ENCODE measurements at places on chromosomes 7 and 10.

DNA sequence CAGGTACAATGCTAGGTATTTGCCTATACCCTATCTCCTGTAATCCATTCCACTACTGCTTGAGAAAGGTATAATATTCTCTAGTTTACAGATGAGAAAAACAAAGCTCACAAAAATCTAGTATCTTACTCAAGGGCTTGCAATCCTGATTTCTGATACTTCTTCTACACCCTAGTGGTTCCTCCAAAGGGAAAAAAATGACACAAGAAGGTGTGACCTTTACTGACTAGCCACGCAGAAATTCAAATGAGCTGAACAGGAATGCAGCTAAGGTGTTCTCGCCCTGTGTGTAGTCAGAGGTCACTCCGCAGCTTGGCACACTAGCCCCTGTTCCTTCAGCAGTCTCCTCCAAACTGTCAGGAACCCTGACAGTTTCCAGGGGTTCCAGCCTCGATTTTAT is 59.5 kb upstream of the TM9SF3 start:
- no peak for DNase-seq

- peak; percentile 27 for DNase-seq
These were observed 29.3 kb upstream of the HECW1 start for GRCh38 chr7:43083106-43083505.

DNA sequence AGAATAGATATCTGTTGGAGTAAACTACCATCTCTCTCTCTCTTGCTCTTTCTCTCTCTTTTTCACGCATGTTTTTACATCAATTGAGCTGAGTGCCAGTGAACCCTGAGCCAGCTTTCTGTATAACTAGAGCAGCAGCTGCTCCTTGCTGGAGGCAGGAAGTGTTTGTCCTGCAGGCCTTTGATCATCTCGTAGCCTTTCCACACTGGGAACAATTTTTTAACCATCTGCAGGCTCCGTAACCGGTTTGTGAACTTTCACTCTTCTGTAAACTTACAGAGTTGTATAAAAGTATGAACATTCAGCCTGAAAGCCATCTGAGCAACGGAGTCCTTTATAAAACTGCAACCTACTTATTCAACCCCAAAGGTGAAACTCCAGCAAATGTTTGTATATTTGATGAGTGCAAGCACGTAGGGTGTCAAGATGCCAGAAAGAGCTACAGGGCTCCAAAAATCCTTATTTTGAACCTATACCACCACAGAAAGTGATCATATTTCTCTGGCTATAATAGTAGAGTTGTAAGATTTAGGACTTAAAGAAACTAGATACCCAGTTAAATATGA is 162.8 kb upstream of the NFE2L3 start:
- no peak for DNase-seq

DNA sequence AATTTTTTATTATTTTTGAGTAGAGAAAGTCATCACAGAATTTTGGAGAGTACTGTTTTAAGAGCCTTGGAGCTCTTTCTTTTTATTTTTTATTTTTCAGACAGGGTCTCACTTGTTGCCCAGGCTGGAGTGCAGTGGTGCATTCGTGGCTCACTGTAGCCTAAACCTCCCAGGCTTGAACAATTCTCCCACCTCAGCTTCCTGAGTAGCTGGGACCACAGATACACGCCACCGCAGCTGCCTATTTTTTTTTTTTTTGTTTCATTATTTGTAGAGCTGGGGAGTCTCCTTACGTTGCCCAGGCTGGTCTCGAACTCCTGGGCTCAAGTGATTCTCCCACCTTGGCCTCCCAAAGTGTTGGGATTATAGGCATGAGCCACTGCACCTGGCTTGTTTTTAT is 10.6 kb downstream of the CPA4 start:
- DNase-seq, result no peak

- no peak for DNase-seq
These were observed 3.8 kb upstream of the TCERG1L start for GRCh38 chr10:131315344-131315743.

DNA sequence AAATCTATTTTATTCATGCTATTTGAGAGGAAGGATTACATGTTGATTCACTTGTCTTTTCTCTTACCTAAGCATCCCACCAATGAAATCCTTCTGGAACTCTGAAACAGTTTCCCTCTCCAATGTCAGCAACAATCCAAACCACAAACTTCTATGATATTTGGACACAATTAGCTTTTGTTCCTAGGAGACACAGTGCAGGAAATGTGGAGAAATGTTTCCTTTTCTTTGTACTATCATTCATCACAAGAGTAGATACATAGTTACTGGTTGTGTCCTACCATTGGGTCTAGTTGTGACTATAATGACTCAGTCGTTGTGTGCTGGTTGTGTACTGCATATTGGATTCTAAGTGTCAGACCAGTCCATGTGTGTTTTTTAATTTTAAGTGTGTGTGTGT is 156.8 kb upstream of the MAGI2 start:
- peak; percentile 17 for DNase-seq

DNA sequence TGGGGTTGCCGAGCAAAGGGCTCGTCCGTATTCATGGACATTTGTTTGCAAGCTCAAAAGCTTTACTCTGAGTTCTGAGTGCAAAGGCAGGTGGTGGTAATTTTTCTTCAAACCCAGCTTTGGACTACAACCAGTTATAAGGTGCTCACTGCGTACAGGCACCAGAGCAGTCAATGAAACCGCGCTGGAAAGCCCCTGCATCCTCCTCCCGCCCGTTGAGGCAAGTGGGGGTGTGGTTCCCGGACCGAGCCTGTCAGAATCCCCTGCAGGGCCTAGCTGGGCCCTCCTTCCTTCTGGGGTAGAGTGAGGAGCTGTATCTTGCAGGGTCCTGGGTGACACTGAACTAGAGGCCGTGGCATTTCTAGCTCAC is 22.3 kb downstream of the AMZ1 start:
- DNase-seq, result no peak

DNA sequence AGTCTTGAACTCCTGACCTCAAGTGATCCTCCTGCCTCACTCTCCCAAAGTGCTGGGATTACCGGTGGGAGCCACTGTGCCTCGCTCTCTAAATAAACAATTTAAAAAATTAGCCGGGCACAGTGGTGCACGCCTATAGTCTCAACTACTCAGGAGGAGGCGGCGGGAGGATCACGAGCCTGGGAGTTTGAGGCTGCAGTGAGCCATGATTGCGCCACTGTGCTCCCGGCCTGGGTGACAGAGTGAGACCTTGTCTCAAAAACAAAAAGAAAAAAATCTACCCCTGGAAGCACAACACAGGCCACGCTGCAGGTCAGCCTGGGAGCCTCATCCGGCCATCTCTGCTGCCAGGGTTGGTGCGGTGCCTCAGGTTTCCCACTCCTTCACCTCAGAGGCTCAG is 3.8 kb upstream of the EIF3B start:
- DNase-seq, result no peak

DNA sequence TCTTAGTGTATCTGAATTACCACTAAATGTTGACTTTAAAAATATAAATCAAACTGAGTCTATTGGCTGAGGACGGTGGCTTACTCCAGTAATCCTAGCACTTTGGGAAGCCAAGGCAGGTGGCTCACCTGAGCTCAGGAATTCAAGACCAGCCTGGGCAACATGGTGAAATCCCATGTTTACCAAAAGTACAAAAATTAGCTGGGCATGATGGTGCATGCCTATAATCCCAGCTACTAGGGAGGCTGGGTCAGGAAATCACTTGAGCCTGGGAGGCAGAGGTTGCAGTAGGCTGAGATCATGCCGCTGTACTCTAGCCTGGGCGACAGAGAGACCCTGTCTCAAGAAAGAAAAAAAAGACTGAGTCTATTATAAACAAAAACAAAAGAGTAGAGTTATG is 106.5 kb upstream of the RSU1 start:
- DNase-seq, result no peak

GRCh38 chr10:103514244-103514643 is 20.7 kb downstream of the NEURL1 start:
- no peak for DNase-seq

- peak; percentile 70 for DNase-seq
These were observed 14.0 kb upstream of the PTTG1IP2 start for GRCh38 chr7:90455163-90456030.

DNA sequence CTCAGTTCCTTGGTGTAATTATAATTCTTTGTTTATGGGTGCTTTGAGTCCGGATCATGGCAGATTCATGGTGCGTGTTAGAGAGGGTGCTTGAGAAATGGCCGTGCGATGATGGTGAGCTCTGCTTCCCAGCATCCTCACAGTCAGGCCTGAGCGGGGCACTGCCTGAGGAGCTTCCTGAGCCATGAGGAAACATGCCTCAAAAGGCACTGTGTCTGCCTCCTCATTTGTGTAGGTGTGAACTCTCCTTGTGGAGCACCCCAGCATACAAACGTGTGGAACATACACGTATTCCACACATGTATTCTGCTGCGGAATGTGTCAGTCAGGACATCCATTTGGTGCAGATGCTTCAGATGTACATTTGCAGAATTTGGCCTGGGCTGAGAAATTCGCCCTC is 205.4 kb downstream of the CELF2 start:
- DNase-seq, result no peak

DNA sequence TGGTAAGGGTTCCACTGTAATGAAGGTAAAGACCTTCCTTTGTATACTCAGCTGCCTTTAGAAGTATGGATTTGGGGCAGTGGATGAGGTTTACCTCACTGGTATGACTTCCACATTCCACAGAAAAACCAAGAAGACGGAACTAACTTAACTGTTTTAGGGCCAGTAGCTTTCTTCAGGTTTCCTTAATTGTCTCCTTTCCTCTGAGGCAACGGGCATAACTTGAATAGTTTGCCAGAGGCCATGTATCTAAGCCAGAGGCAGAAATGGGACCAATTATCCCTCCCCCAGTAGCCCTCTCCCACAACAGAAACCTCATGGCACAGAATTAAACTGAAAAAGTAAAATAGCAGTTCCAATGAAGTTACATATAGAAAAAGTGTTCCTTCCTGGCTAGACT is 281.7 kb downstream of the PHTF2 start:
- DNase-seq, result no peak

DNA sequence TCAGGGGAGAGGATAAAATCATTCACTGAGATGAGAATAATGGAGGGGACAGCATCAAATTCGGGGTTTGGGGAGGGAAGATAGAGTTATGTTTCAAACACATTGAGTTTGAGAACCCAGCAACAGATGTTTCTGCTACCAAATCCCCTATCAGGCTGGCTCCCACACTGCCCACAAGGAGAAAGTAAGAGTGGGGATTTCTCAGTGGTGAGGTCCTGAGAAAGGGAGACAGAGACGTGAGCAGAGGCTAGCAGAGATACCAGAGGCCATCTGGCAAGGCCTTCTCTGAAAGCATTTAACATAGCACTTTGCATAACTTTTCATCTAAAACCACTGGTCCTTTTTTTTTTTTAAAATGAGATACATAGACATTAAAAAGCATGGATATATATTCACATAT is 7.8 kb upstream of the SLF2 start:
- DNase-seq, result no peak

GRCh38 chr7:31476941-31477677 is 36.8 kb upstream of the ITPRID1 start:
- no peak for DNase-seq

DNA sequence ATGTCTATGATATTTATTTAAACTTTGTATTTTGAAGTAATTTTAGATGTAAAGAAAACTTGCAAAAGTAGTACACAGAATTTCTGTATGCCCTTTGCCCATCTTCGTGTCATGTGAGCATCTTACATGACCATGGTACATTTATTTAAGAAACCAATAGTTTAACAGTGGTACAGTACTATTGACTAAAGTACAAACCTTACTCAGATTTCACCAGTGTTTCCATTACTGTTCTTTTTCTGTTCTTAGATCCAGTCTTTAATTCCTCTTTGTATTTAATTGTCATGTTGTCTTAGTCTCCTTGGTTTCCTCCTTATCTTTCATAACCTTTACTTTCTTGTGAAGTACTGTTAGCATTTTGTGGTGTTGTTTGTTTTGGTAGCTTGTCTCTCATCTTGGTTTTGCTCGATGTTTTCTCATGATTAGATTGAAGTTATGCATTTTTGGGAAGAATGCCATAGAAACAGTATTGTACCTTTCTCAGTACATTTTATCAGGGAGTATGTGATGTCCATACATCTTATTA is 24.1 kb downstream of the TAX1BP1 start:
- DNase-seq, result no peak

DNA sequence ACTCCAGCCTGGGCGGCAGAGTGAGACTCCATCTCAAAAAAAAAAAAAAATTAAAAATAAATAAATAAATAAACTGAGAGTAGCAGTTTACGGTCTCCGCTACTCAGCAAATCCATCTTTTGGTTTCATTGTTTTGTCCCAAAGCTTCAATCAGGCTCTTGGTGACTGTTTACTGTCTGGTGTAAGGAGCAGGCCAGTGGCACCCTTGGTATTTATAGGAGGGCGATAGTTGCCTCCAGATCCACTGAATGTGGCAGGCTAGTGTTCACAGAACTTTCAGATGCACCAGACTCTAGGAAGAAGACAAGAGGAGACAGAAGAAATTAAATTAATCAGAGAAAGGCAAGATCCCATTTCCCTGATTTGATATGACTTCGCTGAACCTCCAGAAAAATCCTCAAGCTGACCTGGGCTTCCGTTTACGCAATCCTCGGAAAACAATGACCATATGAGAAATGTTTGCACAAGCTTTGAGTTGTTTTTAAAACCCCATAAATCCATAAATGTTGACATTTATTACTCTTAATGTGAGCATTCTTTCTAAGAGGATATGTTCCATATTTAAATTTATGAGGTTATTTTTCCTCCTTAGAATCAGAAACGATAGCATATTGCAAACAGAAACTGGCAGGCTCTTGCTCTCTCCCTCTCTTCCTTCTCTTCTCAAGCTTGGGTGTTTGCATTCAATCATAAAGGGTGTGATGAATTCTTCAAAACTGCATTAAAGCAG is 7.1 kb upstream of the MUC3A start:
- no peak for DNase-seq

DNA sequence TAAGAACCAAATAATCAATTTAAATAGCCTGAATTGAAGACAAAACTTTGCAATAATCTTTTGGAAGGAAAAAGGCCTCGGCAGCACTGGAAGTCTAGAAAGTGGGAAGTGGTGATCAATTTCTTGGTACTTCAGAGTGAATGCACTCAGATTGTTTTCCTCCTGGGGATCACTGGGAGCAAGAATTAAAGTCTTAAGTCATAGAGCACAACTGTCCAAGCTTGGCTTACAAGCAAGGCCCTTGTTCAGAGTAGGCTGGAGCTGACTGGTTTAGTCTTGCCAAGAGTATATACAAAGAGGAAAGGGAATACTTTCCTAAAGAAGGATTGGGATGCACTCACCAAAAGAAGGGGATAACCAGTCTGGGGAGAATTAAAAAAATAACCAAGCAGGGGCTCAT is 637.1 kb downstream of the CCSER2 start:
- no peak for DNase-seq

- DNase-seq, result no peak
These were observed 53.7 kb upstream of the ZNF32 start for GRCh38 chr10:43702213-43702935.

GRCh38 chr7:29626730-29627129 is 63.1 kb downstream of the PRR15 start:
- peak; percentile 17 for DNase-seq

- peak; percentile 75 for DNase-seq
These were observed 48.4 kb downstream of the TMEM26 start for GRCh38 chr10:61404751-61405150.
